ENCODE measurements at places on chromosomes 11 and 22. TPM values are rescaled to one million over a fixed set of nuclear protein-coding genes. Genes with fewer than 3 reads are reported as not detected.

MMP10 gene
- 4.9 TPM for polyA plus RNA-seq

DNAJB7 gene
- 0.54 TPM for polyA plus RNA-seq

CDC42BPG gene
- polyA plus RNA-seq, result 8.3 TPM

OR2AG1 gene
- polyA plus RNA-seq, result not detected

C22orf31 gene
- not detected for polyA plus RNA-seq

GRCh38 chr11:33383075-33383919, 126.1 kb downstream of the HIPK3 start:
- H3K4me1 ChIP-seq, result no peaks in the 10 kb centered on the region
- H3K27me3 ChIP-seq, result no peaks in the 10 kb centered on the region
- H3K36me3 ChIP-seq, result no peaks in the 10 kb centered on the region
- H3K27ac ChIP-seq, result no peak overlapping the region

DNA sequence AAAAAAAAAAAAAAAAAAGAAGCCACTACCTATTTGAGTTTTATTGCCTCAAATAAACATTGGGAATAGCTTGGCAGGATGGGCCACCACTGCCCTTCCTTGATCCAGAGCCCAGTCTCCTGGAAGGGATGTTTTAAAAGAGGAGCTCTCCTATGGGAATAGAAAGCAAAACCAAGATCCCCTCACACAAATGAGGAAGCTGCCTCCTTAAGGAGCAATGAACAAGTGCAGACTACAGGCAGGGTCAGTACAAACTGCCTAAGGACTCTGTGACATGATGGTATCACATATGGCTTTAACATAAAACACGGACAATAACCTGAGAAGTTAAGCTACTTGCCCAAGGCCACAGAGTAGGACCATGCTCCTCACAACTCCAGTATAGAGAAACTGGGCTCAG, 120.8 kb downstream of the NAT10 start:
- H3K36me3 ChIP-seq, result no peaks in the 10 kb centered on the region
- DNase-seq, result peak; percentile 51
- no peak overlapping the region for H3K4me3 ChIP-seq
- no peak overlapping the region for H3K27ac ChIP-seq
- no peaks in the 10 kb centered on the region for H3K27me3 ChIP-seq
- peaks cover 3% of the 10 kb centered on the region for H3K4me1 ChIP-seq

GRCh38 chr11:5928271-5928670, 13.8 kb upstream of the OR56A3 start:
- no peak for DNase-seq
- no peaks in the 10 kb centered on the region for H3K4me1 ChIP-seq

DNA sequence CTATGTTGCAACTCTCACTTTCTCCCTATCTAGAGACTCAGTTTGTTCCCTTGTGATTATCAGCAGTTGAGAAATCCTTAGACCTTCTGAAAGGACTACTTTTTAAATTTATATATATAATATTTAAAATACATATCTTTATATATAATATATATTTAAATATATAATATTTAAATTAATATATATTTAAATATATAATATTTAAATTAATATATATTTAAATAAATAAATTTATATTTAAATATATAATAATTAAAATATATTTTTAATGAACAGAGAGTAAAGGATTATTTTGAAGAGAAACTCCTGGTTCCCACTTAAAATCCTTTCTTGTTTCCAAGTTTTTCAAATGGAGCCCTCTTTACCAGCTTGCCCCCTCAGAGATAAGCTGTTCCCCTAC, 83.7 kb upstream of the TRIM77 start:
- H3K4me1 ChIP-seq, result no peaks in the 10 kb centered on the region
- no peak overlapping the region for H3K4me3 ChIP-seq
- H3K27me3 ChIP-seq, result no peaks in the 10 kb centered on the region
- no peak overlapping the region for H3K27ac ChIP-seq

DNA sequence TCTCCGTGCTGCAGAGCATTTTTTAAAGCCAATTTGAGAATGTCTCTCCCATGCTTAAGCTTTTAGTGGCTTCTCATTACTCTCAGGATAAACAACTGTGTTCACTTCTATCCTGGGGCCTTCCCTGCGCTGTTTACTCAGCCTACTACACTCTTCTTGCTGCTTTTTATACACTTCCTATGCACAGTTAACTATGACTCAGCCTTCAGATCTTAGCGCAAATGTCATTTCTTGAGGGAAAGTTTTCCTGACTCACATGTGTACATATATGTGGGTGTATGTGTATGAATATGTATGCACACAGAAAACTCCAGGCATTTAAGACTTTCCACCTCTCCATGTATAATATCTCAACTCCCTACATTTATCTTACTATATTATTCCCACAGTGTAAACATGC, 9.8 kb downstream of the THAP12 start:
- peaks cover 3% of the 10 kb centered on the region for H3K4me1 ChIP-seq
- no peaks in the 10 kb centered on the region for H3K27me3 ChIP-seq
- no peaks in the 10 kb centered on the region for H3K36me3 ChIP-seq
- no peak overlapping the region for H3K4me3 ChIP-seq
- no peak for DNase-seq

DNA sequence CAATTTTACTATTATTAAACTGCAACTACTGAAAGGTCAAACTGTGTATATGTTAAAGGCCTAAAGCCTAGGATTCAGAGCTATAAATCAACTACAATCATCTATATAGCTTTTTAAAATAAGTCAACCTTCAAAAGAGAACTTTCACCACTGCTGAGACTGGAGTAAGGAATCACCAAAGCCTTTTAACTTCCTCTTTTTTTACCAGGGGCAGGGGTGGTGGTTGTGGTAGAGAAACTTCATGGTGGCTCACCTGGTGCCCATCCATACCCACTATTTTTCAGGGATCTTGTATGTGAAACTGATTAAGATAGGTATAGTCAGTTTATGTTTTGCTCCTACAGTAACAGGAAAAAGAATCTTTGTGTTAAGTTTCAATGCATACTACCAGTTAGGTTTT, 31.5 kb downstream of the TSG101 start:
- no peak for DNase-seq
- peaks cover 28% of the 10 kb centered on the region for H3K4me1 ChIP-seq
- H3K36me3 ChIP-seq, result peaks cover 9% of the 10 kb centered on the region
- H3K27ac ChIP-seq, result no peak overlapping the region
- H3K27me3 ChIP-seq, result no peaks in the 10 kb centered on the region
- H3K4me3 ChIP-seq, result no peak overlapping the region

DNA sequence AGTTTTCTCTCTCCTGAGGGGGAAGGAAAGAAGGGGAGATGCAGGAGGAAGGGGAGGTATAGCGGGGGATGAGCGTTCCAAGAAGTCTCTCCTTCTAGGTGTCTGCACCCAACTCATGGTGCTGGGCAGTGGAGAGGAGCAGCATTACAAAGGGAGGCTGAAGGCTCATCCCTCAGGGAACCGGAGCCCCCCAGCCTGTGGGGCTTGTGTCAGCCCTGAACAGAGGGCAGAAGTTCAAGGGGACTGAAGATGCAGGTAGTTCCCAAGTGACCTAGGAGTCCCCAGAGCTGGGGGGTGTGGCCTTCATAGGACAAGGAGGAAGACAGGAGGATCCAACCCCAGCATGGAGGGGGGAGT, 1.8 kb downstream of the C11orf68 start:
- no peaks in the 10 kb centered on the region for H3K27me3 ChIP-seq
- peak overlapping the region; percentile 5 for H3K27ac ChIP-seq
- peaks cover 2% of the 10 kb centered on the region for H3K36me3 ChIP-seq
- DNase-seq, result no peak
- peaks cover 21% of the 10 kb centered on the region for H3K4me1 ChIP-seq

- DNase-seq, result no peak
- no peaks in the 10 kb centered on the region for H3K27me3 ChIP-seq
- H3K36me3 ChIP-seq, result no peaks in the 10 kb centered on the region
- no peak overlapping the region for H3K27ac ChIP-seq
- peaks cover 2% of the 10 kb centered on the region for H3K4me1 ChIP-seq
Observed at GRCh38 chr22:47125603-47126002, 363.2 kb downstream of the TBC1D22A start.

- no peaks in the 10 kb centered on the region for H3K36me3 ChIP-seq
- H3K27ac ChIP-seq, result no peak overlapping the region
- DNase-seq, result peak; percentile 34
- H3K4me3 ChIP-seq, result peak overlapping the region; percentile 2
Observed at GRCh38 chr11:8267831-8268529, 4.3 kb upstream of the LMO1 start.

- H3K27me3 ChIP-seq, result no peaks in the 10 kb centered on the region
- peaks cover 26% of the 10 kb centered on the region for H3K4me1 ChIP-seq
- no peak overlapping the region for H3K4me3 ChIP-seq
- peaks cover 18% of the 10 kb centered on the region for H3K36me3 ChIP-seq
Observed at GRCh38 chr22:19180740-19181410, 2.3 kb upstream of the SLC25A1 start.

DNA sequence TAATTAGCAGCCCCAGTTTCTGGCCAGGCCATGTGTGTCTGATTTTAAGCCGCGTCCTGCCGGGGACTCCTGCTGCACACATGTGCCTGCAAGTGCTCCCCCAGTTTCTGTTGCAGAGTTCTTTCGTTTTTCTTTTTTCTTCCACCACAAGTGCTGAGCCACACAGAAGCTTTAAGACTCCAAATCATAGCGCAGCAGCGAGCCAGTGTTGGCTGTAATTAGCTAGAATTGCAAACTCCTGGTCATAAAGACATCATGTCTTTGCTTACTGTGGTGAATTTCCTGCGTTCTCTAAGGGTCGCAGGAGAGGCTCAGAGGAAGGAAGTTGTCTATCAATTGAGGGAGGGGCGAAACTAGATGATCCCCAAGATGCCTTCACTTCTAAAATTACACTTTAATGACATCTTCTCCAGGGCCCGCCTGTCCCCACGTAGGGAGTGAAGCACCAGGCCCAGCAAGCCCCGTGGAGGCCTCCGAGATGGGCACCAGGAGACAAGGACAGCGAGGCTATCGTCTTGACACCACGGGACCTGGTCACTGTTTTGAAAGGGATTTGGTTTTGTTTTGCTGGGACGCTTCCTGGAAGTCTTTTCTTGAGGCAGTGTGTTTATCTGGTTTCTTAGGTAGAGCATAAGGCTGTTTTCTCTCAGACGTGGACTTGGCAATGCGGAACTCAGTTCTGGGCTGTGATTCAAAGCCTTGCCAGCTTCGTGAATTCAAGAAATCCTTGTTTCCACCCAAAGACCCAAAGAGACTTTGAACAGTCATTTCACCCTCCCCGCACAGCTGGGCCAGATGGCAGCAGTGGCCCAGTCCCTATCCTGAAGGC, 71.8 kb downstream of the UBASH3B start:
- peak overlapping the region; percentile 91 for H3K27ac ChIP-seq
- no peaks in the 10 kb centered on the region for H3K4me1 ChIP-seq
- no peaks in the 10 kb centered on the region for H3K27me3 ChIP-seq
- H3K36me3 ChIP-seq, result no peaks in the 10 kb centered on the region

GRCh38 chr11:123143921-123144320, 51.1 kb downstream of the CLMP start:
- H3K4me3 ChIP-seq, result no peak overlapping the region
- H3K36me3 ChIP-seq, result no peaks in the 10 kb centered on the region
- H3K27ac ChIP-seq, result no peak overlapping the region
- H3K27me3 ChIP-seq, result no peaks in the 10 kb centered on the region

DNA sequence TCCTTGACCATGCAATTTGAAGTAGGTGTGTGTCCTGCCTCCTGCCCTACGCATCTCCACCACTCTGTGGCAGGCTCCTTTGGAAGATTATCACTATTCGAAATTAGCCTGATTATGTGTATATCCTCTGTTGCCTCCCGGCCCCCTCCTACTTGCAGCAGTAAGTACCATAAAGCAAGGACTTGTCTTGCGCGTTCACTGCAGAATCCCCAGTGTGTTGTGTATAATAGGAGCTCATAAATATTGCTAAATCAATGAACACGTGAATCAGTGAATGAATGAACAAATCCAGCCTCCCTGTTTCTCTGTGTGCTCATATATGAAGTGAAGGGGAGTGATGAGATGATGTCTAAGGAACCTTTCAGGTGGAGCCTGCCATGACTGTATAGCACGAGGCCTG, 210.7 kb downstream of the DBX1 start:
- H3K36me3 ChIP-seq, result peaks cover 7% of the 10 kb centered on the region
- no peak overlapping the region for H3K27ac ChIP-seq
- DNase-seq, result no peak
- H3K4me1 ChIP-seq, result peaks cover 15% of the 10 kb centered on the region

- DNase-seq, result no peak
- no peak overlapping the region for H3K27ac ChIP-seq
- no peak overlapping the region for H3K4me3 ChIP-seq
- H3K36me3 ChIP-seq, result no peaks in the 10 kb centered on the region
- H3K4me1 ChIP-seq, result no peaks in the 10 kb centered on the region
Observed at GRCh38 chr11:33529461-33529860, 171.2 kb downstream of the C11orf91 start.

DNA sequence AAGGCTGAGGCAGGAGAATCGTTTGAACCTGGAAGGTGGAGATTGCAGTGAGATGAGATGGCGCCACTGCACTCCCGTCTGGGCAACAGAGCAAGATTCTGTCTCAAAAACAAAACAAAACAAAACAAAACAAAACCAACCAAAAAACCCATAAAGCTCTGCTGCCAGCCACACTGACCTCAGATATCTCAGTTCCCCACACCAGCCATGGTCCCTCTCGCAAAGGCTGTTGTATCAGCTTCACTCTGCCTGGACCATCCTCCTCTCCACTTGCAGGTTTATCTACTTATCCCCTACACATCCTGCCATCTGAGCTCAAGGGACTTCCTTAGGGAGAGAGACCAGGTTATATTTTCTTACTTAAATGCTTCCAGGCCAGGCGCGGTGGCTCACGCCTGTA, 11.1 kb downstream of the BACE1-AS start:
- H3K4me3 ChIP-seq, result no peak overlapping the region
- H3K27me3 ChIP-seq, result no peaks in the 10 kb centered on the region
- peaks cover 42% of the 10 kb centered on the region for H3K4me1 ChIP-seq
- DNase-seq, result no peak
- H3K27ac ChIP-seq, result no peak overlapping the region

DNA sequence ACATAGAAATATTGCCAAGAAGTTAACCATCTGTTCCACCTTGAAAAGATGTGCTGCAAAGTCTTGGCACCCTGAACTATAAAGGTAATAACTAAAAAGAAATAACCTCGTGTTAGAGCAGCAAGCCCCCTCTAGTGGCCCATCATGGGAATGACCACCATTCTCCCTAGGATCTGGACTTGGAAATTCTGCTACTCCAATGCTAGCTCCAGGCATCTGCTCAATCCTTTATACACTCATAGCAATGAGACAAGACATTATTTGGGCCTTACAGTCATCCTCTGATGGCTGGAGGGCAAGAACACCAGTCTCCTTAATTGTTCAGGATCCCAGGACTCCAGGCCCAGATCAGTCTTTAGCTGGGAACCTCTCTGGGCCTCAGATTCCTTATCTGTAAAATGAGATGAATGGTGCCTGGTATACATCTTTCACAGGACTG, 76.0 kb downstream of the CWC15 start:
- H3K36me3 ChIP-seq, result no peaks in the 10 kb centered on the region
- H3K27me3 ChIP-seq, result no peaks in the 10 kb centered on the region
- peak; percentile 65 for DNase-seq
- H3K4me3 ChIP-seq, result no peak overlapping the region
- H3K27ac ChIP-seq, result no peak overlapping the region

GRCh38 chr22:29117799-29118477, 45.1 kb downstream of the KREMEN1 start:
- H3K4me1 ChIP-seq, result no peaks in the 10 kb centered on the region
- H3K36me3 ChIP-seq, result no peaks in the 10 kb centered on the region
- no peak overlapping the region for H3K4me3 ChIP-seq
- H3K27ac ChIP-seq, result no peak overlapping the region

GRCh38 chr11:92759571-92760214, 209.8 kb upstream of the MTNR1B start:
- DNase-seq, result no peak
- H3K27ac ChIP-seq, result no peak overlapping the region
- H3K27me3 ChIP-seq, result no peaks in the 10 kb centered on the region
- H3K36me3 ChIP-seq, result no peaks in the 10 kb centered on the region
